ENCODE measurements at places on chromosomes 16 and 17.

- DNase-seq = no peak
Observed at GRCh38 chr17:15883617-15884111, 61.3 kb upstream of the ADORA2B start.

DNA sequence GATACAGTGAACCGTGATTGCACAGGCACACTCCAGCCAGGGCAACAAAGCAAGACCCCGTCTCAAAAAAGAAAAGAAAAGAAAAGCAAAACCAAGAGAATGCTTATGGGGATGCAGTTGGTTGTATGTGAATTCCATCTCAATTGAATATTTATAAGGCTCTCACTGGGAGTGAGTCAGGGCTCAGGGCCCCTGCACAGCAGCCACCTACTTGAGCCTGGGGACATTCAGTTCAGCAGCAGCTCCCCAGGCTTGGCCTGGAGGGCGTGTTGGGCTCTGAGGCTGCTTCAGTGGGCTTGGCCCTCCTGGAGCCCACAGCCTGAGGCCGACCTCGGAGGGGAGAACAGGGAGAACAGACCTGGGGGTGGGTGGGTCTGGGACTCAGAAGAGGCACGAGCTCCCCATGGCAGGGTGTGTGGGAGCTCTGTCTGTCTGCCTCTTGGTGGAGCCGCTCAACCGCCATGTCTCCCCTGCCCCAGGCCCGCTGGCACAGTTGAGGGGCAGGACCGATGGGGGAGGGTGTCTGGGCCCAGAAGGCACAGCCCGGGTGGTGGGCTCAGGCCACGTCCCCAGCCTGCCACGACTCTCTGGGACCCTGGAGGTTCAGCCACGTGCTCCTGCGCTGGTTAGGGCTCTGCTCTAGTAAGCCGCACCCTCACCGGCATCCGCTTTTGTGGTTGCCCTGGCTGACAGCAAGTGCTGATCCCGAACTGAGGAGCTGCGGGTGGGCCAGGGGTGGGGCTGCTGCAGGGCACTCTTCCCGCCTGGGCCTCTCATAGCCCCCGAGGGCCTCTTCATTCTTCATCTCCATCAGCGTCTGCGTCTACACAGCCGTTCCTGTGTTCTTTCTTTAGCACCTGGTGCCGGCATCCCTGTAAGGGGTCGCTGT, 24.8 kb downstream of the ZFPM1 start:
- DNase-seq = peak; percentile 51

- peak; percentile 41 for DNase-seq
Observed at GRCh38 chr16:81740169-81740568, 38.9 kb upstream of the PLCG2 start.

DNA sequence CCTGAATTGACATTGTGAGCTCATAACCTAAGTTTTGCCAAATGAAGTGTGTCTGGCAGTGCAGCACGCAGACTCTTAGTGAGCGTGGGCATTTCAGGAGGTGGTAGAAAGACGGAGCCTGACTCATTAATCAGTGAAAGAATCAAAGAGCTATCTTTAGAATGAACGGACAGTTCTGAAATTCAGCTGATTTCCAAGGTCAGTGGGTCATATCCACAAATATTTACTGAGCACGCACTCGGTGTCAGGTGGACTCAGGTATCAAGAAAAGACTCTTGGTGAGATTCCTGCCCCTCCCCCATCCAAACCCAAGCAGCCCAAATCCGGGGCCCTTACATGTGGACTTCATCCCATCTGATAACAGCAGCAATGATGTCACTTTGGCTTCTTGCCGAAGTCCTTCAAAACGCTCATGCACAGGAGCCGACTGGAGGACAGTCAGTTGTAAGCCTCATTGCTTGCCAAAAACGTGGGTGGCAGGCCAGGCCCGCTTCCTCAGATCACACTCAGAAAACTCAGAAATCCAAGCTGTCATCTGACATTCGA, 185.8 kb downstream of the HS3ST3A1 start:
- DNase-seq = no peak

DNA sequence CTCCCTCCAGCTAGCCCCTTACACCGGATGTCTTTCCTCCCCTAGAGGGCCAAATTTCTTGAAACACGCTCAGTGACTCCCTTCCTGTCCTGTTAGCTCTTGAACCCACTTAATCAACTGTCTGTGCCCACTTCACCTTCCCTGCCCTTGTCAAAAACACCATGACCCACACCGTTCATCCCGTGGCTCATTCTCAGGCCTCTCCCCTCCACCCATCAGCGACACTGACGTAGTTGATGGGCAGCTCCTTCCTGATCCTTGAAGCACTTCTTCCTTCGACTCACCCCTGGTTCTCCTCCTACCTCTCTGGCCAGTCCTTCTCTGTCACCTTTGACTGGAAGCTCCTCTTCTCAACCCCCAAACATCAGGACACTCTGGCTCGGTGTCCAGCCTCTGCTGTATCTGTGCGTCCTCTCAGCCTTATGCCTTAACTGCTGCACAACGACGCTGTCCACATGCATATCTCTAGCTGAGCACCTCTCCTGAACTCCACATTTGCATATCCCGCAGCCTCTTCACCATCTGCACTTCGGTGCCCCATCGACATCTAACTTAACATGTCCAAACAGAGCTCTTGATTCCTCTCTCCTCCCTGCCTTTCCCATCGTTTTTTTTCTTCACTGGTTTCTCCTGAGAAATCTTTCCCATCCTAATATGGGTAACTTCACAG, 39.3 kb upstream of the CCDC182 start:
- DNase-seq = no peak

- no peak for DNase-seq
Observed at GRCh38 chr17:49379926-49380325, 17.9 kb upstream of the ZNF652 start.

DNA sequence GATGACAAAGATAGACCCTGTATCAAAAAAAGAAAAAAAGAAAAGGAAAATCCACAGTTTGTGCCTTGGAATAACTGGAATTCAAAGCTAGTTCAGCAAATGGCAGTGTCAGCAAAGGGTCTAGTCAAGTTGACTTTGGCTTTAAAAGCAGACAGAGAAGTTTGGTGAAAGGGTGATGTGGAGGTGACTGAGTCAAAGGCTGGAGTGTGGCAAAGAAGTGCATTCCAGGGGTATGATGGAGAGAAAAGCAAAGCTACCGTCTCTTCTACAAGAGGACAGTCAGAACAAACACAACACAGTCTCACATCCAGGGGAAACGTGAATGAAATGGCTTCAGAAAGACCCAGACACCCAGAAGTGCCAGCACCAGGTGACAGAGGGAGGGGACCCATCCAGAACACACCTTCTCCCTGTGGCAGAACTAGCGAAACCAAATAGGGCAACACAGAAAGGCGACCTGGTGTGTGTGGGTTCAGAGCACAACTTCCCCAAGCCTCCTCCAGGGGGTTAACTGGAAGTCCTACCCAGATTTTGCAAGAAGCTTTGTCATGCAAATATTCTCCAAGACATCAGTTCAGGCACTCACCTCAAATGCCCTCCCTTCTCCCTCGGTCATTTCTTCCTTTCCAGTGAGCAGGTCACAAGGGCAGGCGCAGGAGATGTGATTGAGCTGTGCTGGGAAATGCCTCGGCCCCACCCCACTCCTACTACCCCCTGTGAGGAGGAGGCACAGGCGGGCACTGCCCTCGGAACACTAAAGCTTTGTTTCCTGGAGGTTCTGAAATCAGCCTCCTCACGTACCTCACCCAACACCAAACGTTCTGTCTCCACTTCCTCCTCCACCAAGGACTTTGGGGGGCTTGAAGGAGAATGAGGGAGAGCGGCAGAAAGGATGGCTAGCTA, 481.9 kb downstream of the SOX9 start:
- DNase-seq = no peak

DNA sequence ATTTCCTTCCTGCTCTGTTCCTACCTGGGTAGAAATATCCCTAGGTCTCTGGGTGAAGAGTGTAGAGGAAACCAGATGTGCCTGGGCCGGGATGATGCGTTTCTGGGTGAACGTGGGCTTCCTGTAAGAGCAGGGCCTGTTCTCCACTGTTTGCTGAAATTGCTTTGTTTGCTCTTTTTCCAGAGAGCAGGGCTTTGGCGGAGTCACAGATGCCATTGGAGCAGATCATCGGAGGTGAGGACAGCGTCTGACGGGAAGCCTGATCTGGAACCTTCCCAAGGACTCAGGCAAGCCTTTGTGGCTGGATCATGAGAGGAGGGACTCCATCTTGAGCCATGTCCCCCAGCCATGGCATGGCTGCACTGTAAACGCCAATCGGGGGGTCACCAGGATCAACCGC, 15.4 kb downstream of the DHODH start:
- no peak for DNase-seq

- DNase-seq = no peak
Observed at GRCh38 chr17:66602659-66603384, 232.1 kb upstream of the CACNG5 start.

DNA sequence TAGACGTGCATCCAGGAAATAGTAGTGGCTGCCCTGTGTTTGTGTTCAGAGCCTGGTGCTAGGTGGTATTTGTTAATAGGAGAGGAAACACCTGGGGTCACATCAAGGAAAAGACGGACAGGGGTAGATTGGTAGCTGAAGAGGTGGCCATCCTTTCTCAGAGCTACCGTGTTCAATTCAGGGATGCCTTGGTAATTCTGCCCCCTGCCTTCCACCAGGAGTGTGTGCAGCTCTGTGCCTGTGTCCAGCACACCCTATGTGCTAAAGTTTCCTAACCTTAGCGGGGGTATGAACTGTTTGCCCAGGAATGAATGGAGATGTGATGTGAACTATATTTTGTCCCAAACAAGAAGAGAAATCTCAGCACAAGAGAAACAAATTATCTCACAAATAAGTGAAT, 174.1 kb upstream of the MPHOSPH6 start:
- DNase-seq = no peak

- DNase-seq = no peak
Observed at GRCh38 chr17:29010586-29010985, 4.8 kb upstream of the SEZ6 start.

DNA sequence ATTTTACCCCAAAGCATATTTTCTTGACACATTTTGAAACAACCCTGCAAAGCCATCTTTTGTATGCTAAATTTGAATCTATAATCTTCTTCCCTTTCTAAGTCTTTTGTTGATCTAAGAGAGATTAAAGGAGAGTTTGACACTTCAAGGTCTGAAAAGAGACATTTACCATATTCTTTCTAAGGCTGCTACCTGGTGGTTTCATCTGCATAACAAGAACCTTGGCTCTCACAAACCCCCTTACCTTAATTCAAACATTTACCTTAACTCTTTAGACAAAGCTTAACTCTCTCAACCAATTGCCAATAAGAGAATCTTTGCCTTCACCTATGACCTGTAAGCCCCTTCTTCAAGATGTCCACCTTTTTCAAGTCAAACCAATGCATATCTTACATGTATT, 1143.6 kb downstream of the CDH11 start:
- no peak for DNase-seq

GRCh38 chr16:81553080-81553813, 108.6 kb downstream of the CMIP start:
- no peak for DNase-seq

GRCh38 chr17:57544401-57544800, 200.7 kb downstream of the CCDC182 start:
- no peak for DNase-seq

DNA sequence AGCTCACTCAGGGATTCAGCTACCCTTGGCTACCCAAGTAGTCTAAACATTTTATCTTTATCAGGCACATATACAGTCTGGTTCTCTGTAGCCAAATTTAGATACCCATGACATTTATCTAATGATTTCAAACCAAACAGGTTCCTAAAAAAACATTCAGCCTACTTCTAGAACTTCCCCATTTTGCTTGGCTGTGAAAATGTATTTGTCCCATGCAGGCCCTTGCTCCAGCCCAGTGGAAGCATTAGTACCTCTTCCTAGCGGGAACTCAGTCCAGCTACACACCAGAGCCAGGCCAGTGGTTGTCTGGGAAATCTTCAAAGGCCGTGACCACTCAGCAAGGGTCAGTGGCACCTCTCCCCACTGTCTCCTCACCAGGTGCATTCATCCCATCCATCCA, 26.2 kb upstream of the NAGLU start:
- no peak for DNase-seq

DNA sequence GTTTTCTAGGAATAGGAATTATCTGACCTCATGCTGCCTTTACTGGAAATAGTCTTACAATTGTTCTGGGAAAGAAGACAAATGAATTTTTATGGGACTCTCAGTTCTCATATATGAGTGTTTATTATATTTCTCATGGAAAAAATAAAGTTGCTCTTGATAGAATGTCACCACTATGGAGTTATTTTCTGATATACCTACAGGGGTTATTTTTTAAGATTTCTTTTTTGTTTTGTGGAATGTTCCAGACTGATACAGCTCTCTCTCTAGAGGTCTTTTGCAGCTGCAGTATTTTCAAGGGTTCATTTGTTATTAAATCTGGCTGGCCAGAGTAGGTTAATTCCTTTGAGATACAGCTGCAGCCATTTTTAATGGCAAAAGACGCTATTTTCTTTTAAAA, 100.7 kb downstream of the ABCA8 start:
- DNase-seq = no peak

GRCh38 chr17:17907469-17907868, 64.7 kb downstream of the TOM1L2 start:
- DNase-seq = no peak

- no peak for DNase-seq
Observed at GRCh38 chr17:82105417-82105881, 7.4 kb upstream of the FASN start.

GRCh38 chr16:10156099-10156498, 26.1 kb downstream of the GRIN2A start:
- no peak for DNase-seq

GRCh38 chr17:30824002-30824355, 513 bp downstream of the CRLF3 start:
- no peak for DNase-seq

DNA sequence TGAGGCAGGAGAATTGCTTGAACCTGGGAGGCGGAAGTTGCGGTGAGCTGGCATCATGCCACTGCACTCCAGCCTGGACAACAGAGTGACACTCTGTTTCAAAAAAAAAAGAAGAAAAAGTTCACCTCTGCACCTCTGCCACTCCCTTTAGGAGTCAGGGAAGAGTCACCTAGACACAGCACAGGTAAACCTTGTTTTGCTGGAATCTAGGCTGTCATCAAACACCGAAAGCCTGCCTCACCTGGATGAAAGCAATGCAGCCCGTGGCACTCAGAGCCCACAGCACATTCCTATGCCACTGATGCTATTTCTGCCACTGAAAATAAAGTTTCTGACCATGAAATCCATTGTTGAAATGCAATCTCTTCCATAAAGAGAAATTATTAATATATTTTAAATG, 22.2 kb downstream of the CFAP52 start:
- DNase-seq = no peak

GRCh38 chr16:89934611-89935553, 11.7 kb downstream of the TUBB3 start:
- no peak for DNase-seq
